Fibroblast of villous mesenchyme (primary cell): ENCODE measurements at places on chromosomes 12 and 14.

DNA sequence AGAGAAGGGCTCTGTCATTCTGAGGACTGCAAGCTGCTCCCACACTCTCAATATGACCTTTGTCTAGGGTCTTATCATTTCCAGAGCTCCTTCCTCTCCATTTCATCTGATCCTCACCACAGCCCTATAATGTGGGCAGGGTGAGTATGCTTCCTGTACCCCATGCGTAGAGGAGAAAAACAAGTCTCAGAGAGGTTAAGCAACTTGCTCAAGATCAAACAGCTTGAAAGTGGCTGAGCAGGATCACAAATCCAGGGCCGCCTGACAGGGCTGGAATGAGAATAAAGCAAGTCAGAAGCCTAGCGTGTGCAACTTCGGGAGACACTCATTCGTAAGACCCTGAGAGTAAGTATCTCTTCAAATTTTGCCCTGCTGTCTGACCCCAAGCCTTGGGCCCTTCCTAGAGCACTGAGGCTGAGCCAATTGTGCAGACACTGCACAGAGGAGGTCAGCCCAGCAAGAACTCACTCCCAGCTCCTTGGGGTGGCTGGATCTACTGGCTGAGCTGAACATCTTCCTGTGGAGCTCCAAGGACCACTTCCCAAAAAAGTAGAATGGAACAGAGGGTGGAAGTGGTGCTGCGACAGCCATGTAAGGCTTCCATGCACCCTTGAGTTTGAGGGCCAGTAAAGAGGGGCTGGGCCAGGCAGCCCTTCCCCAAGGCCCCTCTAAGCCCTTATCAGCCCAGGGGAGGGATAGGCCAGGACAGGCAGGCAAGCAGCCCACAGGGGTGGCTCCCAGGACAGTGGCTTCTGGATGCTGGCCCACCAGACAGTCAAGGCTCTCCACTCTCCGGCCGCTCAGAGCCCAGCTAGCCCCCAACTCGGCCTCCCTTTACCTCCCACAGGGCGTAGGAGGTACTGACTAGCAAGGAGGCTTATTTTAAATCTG lies 10.5 kb downstream of the ZFP36L1 start:
- DNase-seq = no peak

DNA sequence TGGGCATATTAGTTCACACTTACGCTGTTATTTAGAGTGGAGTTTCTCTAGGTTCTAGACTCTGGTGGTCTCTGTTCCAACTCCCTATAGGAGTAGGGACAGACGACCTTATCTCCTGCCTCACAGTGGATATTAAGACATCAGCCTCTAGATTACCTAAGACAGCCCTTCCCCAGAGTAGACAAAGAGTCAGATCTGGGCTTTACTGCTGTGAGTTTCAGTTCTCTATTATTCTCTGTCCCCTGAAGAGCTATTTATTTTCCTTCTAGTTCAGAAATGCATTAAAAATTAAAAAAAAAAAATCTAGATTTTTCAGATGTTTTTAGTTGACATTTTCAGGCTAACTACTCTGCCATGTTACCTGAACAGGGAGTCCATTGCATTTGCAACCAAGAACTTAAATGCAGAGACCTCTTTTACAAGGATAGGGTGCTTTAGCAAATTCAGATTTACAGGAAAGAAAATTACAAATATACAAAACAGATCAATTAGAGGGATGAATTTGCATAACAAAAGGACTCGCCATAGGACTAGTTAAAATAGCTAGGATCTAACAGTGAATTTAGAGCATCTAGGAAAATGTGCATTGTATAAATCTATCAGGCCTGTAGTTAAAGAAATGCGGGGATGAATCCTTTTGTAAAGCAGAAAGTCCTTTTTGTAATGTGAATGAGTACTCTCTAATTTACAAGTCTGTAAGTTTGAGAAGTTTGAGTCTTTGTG lies 381.4 kb downstream of the APAF1 start:
- no peak for DNase-seq

GRCh38 chr12:91072931-91073330 lies 15.1 kb upstream of the KERA start:
- DNase-seq = no peak

- no peak for DNase-seq
Measured at GRCh38 chr12:177980-178828, 35.8 kb downstream of the SLC6A12 start.

- no peak for DNase-seq
Measured at GRCh38 chr14:98366429-98366828, 905.6 kb downstream of the BCL11B start.

DNA sequence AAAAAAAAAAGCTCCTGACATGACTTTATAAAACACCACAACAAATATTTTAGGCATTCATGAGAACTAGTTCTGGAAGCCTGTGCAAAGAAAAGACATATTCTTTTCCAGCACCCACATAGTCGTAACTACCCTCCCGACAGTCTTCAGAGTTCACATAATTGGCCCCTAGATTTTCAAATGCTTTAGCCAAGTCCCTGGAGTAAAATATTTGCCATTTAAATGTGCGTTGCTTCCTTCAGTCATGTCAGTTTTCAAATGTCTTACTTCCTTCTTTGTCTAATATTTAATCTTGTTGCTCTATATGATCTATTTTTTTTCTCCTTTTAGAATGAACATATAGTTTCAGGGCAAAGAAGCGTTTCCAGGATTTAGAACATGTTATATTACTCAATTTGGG lies 66.8 kb upstream of the KRAS start:
- DNase-seq = no peak

GRCh38 chr12:19215115-19215514 lies 85.6 kb downstream of the PLEKHA5 start:
- no peak for DNase-seq

GRCh38 chr12:57846285-57846576 lies 298 bp downstream of the CTDSP2 start:
- no peak for DNase-seq

DNA sequence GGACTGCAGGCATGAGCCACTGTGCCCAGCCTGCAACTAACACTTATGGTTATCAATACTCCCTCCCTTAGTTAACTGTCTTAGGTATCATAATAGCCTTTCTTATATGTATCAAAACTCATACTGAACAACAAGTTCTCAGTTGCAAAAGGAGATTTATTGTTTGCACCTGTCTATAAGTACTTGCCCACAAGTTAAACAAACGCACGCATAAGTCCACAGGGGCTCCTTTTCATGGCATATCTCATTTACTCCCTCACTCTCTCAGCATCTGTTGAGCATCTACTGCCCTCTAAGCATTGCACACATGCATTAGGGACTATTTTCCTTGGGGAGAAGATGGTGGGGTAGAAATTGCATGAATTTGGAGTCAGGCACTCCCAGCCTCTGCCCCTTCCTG lies 46.7 kb upstream of the CORO1C start:
- DNase-seq = no peak

DNA sequence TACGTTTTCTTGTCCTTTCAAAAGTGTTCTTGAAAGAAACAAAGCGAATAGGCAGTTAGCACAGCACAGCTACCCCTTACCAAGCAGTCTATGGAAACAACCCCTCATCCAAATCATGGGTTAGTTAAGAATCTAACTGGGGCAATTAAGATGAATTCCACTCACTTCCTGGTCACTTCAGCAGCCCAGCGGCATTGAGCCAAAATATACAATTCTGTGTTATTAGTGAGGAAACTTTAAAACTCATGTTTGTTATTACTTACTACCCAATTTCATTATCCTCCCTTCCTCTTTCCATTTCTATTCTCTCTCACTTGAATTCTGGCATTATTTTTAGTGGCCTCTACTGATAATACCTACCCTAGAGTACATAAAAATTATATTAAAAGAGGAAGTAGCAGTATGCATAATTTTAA lies 121.4 kb downstream of the PPHLN1 start:
- no peak for DNase-seq

DNA sequence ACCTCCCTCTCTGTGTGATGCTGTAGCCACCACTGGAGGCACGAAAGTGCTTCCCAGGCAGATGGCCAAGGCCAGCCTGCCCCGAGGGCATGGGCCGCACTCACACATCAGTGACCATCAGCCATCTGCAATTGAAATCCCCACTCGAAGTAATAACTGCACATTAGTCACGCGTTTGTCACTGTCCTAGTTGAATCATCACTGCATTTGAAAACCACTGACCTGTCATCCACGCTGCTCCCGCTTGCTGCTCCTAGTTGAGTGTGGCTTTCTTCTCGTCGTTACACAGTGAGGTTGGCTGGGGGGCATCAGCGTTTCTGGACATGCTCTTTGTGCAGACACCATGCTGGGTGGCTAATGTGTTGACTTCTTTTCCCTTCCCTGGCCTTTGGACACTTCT lies 176.1 kb downstream of the ADGRD1 start:
- DNase-seq = no peak

GRCh38 chr12:3921526-3921925 lies 48.3 kb upstream of the PARP11 start:
- no peak for DNase-seq

DNA sequence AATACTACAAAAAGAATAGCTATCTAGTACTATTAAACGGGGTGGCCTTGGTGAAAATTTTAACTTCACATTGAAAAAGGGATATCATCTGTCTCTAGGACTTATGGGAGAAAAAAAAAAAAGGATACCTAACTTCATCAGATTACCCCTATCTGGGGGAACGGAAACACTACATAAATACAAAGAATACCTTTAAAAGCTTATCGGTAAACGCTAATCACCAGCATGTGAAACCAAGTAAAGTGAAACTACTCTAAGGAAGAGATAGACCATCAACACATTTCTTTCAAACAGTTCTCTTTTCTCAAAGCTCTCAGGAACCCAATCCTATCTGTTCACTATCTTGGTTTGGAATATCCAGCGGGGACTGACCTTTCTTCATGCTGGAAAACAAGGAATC lies 3.5 kb downstream of the KICS2 start:
- DNase-seq = peak; percentile 11

GRCh38 chr12:1815814-1816729 lies 4.3 kb upstream of the LRTM2 start:
- peak; percentile 36 for DNase-seq

- DNase-seq = peak; percentile 76
Measured at GRCh38 chr12:26744697-26745440, 88.1 kb downstream of the ITPR2 start.

DNA sequence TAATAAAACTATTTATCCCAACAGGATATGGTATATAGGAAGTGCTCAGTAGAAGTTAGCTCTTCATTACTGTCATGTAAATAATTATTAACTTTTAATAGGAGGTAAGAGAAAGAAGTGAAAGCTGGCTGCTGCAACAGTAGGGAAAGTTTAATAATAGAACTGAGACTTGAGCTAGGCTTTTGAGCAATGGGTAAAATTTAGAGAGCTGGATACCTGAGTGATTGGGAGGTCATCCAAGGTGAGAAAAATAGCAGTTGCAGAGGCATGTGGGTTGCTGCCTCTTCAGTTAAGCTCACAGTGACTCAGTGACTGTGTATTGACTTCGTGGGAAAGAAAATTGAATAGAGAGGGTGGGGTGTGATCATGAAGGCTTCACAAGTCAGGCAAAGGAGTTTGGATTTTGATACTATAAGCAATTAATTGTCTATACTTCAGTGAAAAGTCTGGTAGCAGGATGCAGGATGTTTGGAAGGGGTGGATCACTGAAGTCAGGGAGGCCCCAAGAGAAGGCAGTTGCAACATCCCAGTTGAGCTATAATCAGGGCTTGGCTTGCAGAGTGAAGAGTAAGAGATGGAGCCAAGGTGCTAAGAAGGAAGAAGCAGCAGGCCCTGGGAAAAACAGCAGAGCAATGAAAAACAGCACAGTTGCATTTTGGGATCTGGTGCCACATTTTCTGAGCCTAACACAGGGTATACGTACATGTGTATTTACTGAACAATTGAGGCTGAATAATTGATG lies 172.0 kb upstream of the FRMD6 start:
- DNase-seq = peak; percentile 47

GRCh38 chr12:68866950-68867349 lies 59.0 kb downstream of the MDM2 start:
- DNase-seq = peak; percentile 44

GRCh38 chr14:22492622-22493542 lies 96.1 kb downstream of the DAD1 start:
- no peak for DNase-seq

DNA sequence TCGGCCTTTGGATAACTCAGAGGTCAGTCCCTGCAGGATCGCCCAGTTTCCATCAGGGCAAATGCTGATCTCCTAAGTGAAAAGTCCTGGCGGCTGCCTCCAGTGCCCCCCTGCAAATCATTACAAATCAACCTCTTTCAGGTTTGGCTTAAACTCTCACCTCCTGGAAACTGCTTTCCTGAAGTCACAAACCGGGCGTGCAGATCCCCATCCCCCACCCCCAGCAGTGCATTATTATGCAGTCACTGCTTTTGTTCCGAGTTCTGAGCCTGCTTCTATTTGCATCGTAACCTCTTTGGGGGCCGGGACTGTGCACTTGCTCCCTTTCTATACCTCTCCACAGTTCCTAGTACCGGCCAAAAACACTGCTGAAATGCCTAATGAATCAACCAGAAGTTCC lies at the start of gene USP44:
Gene USP44, minus strand, starts transcription at position 172 of the 400 bp plus-strand sequence. CDS start 17,220 bp downstream, outside the sequence.
- no peak for DNase-seq
